ENCODE measurements at places on chromosomes 2 and 18. TPM values are rescaled to one million over a fixed set of nuclear protein-coding genes. Genes with fewer than 3 reads are reported as not detected.

INHA gene
- total RNA-seq: 0.58 TPM

MYL12A gene
- total RNA-seq: 320 TPM

CD8B2 gene
- 0.06 TPM for total RNA-seq

ATP8B1 gene
- 29.1 TPM for total RNA-seq

RAD51AP2 gene
- 0.12 TPM for total RNA-seq

SCN2A gene
- 2.7 TPM for total RNA-seq

KCNK3 gene
- total RNA-seq: 6.7 TPM

ERICH2 gene
- not detected for total RNA-seq

DNAJC5G gene
- total RNA-seq: 0.12 TPM

DQX1 gene
- total RNA-seq: not detected

SPHKAP gene
- 6.2 TPM for total RNA-seq

SCTR gene
- 3.7 TPM for total RNA-seq

LOXL3 gene
- 10.0 TPM for total RNA-seq

TMEM198 gene
- 4.6 TPM for total RNA-seq

GREB1 gene
- 18.3 TPM for total RNA-seq

ATL2 gene
- total RNA-seq: 99.9 TPM

HRH4 gene
- 0.23 TPM for total RNA-seq

IL1F10 gene
- not detected for total RNA-seq

MAL gene
- total RNA-seq: 217 TPM

LYG2 gene
- not detected for total RNA-seq

EMX1 gene
- 46.9 TPM for total RNA-seq

TUBB8B gene
- not detected for total RNA-seq

ASB18 gene
- 2.0 TPM for total RNA-seq
